ENCODE measurements at places on chromosomes 5 and 9.

- DNase-seq, result no peak
Measured at GRCh38 chr5:25863811-25864210, 1174.6 kb downstream of the CDH9 start.

DNA sequence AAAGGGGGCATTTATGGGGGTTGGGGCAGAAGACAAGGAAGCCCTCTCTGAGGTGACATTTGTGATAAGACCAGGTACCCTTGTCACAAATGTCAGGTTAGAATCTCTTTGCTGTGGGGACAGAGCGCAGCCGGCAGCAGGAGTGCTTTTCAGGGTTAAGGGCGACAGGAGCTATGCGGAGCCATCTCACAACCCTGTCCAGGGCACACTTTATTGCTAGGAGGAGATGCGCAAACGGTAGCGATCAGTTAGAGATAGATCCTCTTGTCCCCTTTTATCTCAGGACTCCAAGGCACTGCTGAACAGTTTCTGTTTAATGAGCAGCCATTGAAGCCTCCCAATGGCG lies 438 bp upstream of the LAMC3 start:
- no peak for DNase-seq

DNA sequence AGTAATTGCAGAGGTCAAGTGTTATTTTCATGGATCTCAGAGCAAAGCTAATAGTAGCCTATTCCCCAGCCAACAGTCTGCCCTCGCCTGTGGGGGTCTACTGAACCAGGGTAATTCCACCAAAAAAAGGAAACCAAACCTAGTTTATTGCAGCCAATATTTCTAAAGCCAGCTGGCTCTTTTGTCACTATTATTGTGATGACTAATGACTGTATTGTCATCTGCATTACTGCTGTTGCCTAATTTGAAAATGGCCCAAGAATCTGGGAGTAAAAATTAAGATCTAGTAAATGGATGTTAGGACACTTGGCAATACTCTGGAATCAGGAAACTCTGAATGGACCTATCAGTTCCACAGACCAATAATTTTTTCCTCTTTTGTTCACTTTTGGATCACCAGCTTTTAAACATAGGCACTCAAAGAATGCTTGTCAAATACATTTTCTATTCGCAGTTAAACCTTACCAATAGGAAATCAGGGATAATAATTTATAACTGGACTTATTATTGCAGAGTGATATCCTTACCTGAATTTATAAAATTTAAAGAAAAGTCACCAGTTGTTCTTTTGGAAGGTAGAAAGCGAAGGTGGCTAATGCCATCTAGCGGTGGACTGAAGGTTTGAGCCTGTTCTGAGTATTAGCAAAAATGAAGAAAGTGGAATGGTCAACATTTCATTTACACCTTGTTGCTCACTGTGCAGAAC lies 69.2 kb downstream of the SYK start:
- DNase-seq, result peak; percentile 74

GRCh38 chr5:62046191-62046590 lies 259.8 kb upstream of the KIF2A start:
- DNase-seq, result no peak

DNA sequence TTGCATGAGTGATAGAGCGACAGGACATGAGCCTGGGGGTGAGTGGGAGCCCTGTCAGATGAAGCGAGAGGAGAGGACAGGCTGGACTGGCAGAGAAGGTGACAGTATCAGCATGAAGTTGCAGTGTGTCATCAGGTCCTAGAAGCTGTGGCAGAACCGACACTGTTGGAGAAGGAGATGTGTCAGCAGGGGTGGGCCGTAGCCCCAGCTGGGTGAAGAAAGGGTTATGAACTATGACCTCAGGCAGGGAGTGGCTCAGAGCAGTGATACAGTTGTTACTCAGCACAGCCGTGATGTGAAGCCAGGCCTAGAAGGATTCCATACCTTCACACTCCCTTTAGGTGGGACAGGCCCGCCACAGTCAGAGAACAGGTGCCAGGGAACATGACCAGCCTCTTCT lies 7.6 kb downstream of the PCYOX1L start:
- no peak for DNase-seq

DNA sequence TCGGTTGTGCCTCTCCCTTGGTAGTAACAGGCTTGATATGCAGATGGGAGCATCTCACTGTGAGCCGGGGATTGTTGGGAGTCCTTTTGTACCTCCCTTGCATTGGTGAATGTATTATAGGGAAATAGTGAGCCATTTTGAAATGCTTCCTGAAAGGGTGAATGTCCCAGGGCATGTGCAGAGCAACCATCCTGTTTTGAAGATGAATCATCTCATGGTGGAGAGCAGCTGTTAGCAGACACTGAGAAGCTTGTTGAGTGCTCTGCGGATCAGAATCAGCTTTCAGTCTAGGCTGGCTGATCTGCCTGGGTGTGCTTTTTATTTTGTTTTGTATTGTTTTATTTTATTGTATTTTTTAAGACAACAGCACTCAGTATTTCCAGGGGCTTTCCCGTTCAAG lies 29.7 kb downstream of the SLC36A1 start:
- DNase-seq, result no peak

GRCh38 chr5:77066823-77067442 lies 20.2 kb downstream of the ZBED3 start:
- no peak for DNase-seq

DNA sequence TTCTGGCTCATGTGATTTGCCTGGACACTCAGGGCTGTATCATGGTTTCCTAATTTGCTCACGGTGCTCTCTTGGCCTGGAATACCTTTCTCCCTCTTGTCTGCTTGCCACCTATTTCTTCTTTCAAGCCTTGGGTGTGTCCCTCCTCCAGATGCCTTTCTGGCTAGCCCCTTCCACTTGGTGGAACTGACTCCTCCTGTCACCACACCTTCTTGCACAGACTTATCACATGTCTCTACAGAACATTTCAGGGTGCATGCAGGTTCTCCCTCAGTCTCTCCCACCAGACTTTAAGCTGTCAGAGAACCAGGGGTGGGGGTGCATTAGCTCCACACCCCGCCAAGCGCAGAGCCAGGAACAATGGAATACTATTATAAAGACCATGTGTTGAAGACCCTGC lies 1.9 kb downstream of the TBC1D2 start:
- no peak for DNase-seq

- DNase-seq, result no peak
Measured at GRCh38 chr9:126915281-126915816, 767 bp downstream of the RALGPS1 start.

DNA sequence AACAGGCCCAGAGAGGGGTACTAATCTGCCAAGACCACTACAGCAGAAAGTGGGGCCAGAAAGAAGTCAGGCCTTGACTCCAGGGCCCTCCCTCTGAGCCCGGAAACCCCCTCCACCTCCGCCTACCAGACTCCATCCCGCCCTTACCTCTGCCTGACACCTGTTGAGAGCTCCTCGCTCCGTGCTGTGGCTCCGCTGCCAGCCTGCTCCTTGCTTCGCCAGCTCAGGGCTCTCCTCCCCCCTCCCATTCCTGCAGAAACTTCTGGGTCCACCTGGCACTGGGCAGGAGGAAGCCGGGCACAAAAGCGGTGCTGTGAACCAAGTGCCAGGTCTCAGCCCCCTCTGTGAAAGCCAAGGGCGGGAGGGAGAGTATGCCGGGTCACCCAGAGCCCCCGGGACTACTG lies 6.4 kb upstream of the ST6GALNAC6 start:
- no peak for DNase-seq

DNA sequence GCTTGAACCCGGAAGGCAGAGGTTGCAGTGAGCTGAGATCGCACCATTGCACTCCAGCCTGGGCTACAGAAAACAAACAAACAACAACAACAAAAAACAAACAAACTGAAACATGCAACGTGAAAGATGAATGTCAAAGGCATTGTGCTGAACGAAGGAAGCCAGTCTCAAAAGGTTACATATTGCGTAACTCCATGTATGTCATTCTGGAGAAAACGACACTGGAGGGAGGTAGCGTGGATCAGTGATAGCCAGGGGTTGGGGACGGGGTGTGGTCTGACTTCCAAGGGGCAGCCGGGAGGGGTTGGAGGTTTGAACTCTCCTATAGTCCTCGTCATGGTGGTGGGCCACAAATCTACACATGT lies 12.1 kb upstream of the WDR5 start:
- DNase-seq, result peak; percentile 42

GRCh38 chr9:78680196-78680595 lies 383.3 kb downstream of the PSAT1 start:
- DNase-seq, result no peak

DNA sequence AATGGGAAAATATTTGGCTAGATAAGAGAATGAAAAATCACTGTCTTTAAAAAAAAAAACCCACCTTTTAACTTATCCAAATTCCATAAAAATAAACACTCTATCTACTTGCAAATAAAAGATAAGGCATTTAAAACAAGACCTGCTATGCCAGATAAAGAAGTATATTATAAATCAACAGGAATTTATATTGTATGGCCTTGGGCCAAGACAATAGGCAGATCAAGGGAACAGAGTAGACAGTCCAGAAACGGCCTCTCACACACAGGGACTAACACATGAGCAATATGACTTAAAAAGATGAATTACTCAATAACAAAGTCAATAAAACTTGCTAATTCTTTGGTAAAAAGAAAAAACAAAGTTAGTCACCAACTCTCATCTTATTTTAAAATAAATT lies 34.7 kb upstream of the ICE1 start:
- no peak for DNase-seq

- no peak for DNase-seq
Measured at GRCh38 chr9:16925426-16925825, 55.0 kb upstream of the BNC2 start.

- DNase-seq, result no peak
Measured at GRCh38 chr9:117395151-117395650, 19.7 kb downstream of the ASTN2 start.

DNA sequence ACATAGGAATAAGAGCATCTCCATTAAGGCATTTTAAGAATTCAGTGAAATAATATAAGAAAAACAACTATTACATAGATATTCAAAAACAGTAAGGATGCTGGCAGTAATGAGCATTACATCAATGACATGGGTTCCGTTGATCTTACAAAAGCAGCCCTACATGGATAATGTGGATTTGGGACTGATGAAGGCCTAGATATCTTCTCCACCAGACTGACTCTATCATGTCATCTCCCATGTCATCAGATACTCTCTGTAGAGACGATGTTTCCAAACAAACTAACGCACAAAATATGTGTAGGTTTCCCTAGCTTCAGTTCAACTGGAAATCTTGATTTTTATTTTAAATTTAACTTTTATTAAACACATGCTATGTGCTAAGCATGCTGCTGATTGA lies 3.6 kb downstream of the LURAP1L start:
- no peak for DNase-seq

GRCh38 chr5:130425424-130425823 lies 521.2 kb downstream of the CHSY3 start:
- DNase-seq, result no peak
